GM20000 (cell line): ENCODE measurements at places on chromosomes 5 and 9.

- no peak for DNase-seq
These were observed 15.9 kb downstream of the ANXA1 start for GRCh38 chr9:73167614-73168013.

DNA sequence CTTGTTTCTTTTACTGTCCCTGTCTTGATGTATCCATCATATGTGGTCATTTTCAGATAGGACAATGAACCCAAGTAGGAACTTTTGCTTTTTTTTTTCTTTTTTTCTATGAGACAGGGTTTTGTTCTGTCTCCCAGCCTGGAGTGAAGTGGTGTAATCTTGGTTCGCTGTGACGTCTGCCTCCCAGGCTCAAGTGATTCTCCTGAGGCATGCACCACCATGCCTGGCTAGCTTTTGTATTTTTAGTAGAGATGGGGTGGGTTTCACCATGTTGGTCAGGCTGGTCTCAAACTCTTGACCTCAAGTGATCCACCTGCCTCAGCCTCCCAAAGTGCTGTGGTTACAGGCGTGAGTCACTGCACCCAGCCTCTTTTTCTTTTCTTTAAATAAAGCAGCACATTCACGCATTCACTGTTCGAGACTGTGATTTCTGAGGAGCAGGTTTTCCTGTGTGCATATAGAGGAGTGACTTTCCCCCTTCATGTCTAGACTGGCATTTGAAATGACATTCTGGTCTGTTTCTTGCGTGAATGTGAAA lies 448.5 kb downstream of the KDM4C start:
- DNase-seq = no peak

DNA sequence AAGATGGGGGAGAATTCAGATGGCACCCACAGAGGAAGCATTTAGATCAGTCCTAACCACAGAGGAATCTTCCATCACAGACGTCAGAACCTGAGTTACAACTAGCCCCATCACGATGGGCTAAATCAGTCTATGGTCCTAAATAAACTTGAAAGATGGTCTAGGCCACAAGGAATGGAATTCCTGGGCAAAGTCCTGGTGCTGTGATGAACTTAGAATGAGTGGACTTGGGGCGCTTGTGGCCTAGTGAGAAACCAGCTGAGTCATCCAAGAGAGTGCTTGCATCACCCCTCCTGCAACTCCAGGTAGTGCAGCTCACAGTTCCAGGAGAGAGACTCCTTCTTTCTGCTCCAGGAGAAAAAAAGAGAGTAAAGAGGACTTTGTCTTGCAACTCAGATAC lies 722.9 kb upstream of the RGMB start:
- no peak for DNase-seq

DNA sequence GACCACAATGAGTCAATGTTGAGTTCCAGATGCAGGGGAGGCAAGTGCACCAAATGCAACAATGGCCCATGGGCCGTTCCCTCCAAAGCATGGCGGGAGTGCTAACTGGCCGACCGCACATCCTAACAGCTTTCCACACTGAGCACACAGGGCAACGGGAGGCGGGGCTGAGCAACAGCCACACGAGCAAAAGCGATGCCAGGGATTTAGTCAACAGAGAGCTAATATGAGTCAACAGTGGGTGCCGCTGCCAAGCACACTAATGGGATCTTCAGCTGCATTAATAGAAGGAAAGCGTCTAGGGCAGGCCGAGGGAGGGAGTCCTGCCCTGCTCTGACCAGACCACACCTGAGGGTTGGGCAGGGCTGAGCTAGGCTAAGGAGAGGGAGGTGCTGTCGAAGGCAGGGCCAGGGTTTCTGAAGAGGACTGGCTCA lies 4.6 kb downstream of the EPB41L4B start:
- DNase-seq = no peak

- DNase-seq = no peak
These were observed 56.9 kb upstream of the TBC1D2 start for GRCh38 chr9:98312365-98312764.

DNA sequence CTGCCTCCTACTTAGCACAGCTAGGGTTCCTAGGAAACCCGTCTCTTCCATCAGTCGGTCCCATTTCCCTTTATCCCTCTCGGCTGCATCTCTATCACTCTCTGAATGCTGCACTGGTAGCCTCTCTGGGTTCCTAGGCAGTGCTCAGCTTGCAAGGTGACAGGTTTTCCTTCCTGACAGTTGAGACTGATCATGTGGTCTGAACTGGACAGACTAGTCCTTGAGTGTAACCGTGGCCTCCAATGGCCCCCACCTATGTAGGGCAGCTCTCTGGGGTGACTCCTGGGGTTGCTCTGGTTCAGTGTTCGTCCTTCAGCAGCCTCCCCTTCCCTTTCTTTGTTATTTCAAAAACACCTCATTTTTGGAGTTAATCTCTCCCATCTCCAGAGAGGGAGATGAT lies 3.8 kb downstream of the TMEM8B start:
- no peak for DNase-seq

DNA sequence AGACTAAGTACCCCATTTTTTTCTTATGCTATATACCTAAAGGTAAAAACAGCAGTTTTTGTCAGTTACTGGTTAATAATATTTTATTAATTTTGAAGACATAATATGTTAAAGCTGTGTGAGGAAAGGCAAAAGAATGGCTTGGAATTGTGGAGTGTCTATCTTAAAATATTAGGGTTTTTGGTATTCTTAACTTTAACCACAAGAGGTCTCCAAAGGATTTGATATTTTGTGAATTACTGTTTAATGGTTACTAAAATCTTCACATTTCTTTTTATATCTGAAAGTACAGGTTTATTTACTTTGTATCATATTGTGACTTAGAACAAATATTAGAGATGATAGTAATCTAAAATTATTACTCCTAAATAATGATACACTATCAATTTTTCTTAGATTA lies 32.0 kb upstream of the DHFR start:
- no peak for DNase-seq

- no peak for DNase-seq
These were observed 419.3 kb downstream of the ACTL7B start for GRCh38 chr9:108436448-108436847.

DNA sequence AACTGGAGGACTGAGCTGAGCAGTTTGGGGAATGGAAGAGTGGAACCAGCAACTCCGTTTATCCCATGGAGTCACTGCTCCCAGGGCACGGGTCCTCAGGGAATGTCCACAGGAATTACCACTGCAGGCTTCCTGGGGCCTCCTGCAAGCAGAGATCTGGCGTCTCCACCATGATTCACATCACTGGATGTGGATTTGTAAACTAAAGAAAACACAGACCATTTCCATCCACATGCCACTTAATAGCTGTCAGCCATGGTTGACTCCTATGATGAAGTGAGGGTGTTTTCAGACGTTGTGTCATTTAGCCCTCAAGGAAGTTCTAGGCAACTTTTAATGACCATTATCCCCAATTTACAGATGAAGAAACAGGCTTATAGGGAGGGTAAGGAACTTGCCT lies 30.2 kb downstream of the SNCAIP start:
- DNase-seq = no peak

DNA sequence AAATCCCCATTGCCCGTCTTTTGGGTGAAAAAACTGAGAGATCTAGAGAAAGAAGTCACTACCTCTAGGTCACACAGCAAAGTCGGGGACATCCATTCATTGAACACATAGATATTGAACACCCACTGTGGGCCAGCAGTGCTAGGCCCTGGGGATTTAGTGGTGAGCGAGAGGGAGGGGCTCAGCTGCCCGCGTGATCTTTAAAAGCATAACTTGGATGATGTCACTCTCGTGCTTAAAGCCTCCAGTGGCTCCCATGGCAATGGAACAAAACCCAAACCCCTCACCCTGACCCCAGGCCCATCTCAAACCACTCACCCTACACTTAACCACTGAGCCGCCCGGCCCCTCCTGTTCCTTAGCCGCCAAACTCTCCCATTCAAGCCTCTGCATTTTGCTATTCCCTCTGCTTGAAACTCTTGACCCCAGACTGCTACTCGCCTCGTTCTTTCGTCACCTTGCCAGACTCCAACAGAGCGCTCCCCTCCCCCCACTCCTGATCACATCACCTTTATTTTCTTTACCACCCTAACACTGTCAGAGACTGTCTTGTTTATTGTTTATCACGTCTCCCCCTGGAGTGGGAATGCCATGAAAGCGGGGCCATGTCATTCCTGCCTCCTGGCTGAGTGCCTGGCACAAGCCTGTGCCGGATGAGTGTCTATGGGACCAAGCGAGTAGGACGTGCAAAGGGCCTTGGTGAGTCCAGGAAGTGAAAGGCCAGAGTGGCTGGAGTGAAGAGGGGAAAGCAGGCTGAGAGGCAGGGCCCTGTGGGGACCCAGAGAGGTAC lies 710 bp upstream of the PIP5KL1 start:
- peak; percentile 61 for DNase-seq

- no peak for DNase-seq
These were observed 11.0 kb upstream of the HAVCR1 start for GRCh38 chr5:157069949-157070348.

DNA sequence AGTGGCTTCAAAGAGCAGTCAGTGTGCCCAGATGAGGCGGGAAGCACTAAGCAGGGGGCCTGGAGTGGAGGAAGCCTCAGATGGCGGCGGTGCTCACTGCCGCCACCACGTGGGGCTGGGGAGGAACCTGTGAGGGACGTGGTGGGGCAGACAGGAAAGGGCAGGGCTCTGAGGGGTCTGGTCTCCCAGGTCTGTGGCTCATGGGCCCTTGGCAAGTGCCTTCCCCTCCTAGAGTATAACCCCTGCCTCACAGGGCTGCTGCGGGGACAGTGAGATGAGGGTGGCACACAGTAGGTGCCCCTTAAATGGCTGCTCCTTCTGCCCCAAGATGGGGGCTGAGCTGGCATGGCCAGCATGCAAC lies 26.6 kb downstream of the NR5A1 start:
- peak; percentile 83 for DNase-seq

- no peak for DNase-seq
These were observed 23.7 kb upstream of the PTGES start for GRCh38 chr9:129776566-129776937.

GRCh38 chr5:111635151-111635902 lies 121.7 kb downstream of the NREP start:
- no peak for DNase-seq

GRCh38 chr5:1726956-1727355 lies 72.7 kb downstream of the MRPL36 start:
- DNase-seq = no peak

DNA sequence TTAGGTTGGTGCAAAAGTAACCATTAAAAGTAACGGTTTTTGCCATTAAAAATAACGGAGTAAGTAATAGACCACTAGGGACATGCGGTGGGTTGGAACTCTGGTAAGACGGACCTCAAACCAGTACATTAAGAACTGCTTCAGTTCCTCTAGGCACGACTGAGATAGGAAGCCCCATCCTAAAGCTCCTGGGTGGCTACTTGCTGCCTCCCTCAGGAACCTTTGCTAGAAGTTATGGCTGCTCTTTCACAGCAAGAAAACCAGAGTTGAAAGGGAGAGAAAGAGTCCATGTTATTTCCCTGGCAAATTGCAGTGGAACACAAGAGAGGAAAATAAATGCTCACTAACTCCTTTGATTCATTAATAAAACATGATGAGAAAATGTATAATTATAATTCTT lies 47.6 kb downstream of the MCTP1 start:
- DNase-seq = no peak

DNA sequence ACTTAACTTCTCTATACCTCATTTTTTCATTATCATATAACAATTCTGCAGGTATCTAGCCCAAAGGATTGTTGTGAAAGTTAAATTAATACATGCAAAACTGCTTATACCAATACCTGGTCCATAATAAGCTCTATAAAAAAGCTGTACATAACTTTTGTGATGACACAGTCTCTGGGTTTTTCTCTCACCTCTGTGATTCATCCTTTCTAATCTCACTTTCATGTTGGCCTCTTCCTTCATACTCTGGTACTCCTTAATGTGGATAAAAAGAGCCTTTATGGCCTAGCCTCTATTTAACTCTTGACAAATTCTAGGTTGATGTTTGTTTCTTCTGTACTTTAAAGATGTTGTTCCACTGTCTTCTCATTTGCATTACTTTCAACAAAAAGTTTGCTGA lies 162.9 kb upstream of the ACOT12 start:
- no peak for DNase-seq

DNA sequence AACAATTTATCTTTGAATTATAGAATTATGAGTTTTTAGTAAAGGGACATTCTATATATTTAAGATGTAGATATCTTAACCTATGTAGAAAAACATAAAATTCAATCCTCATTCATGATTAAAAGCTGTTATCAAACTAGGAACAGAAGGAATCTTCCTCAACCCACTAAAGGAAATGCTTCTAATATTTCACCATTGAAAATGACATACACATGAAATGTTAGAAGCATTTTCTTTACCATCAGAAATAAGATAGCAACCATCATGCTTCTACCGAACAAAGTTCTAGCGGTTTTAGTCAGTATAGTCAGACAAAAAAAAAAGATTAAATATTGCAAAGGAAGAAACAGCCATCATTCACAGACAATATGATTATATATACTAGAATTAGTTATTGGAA lies 32.2 kb downstream of the SHOC1 start:
- no peak for DNase-seq

GRCh38 chr5:143682246-143682905 lies 129.6 kb upstream of the HMHB1 start:
- no peak for DNase-seq

DNA sequence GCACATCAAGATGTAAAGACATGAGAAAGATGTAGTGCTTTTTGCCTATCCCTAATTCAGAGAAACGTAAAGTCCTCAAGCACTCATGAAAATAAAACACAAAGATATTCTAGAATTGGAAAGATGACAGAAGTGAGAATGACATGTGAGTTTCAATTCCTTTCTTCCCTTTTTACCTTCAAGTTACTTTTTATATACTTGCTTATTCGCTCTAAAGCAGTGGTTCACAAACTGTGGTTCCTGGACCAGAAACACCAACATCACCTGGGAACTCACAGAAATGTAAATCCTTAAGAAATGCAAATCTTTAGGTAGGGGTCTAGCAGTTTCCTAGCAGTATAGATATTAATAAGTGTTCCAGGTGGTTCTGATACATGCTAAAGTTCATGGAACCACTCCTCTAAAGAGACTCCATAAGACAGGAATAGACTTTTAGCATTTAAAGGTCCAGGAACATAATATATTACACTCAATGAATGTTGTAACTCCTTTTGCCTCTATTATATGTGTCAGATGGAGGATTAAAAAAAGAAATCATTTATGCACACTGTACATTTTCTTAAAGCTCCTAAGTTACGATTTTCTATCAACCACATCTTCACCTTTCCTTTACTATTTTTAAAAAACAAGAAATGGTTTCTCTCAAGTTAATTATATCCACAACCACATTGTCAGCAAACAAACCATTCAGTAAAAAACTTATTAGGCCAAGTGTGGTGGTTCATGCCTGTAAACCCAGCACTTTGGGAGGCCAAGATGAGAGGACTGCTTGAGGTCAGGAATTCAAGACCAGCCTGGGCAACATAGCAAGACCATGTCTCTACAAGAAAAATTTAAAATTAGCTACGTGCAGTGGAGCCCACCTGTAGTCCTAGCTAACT lies 39.9 kb downstream of the ERP44 start:
- peak; percentile 51 for DNase-seq

- no peak for DNase-seq
These were observed 56.8 kb upstream of the TMEM252 start for GRCh38 chr9:68597362-68597997.
